ENCODE measurements at places on chromosomes 11 and 22. TPM values are rescaled to one million over a fixed set of nuclear protein-coding genes. Genes with fewer than 3 reads are reported as not detected.

OSBP2 gene
- 13.5 TPM for polyA plus RNA-seq

SERPIND1 gene
- not detected for polyA plus RNA-seq

PPFIBP2 gene
- not detected for polyA plus RNA-seq

IFTAP gene
- polyA plus RNA-seq, result 159 TPM

TRIM49 gene
- not detected for polyA plus RNA-seq

GGTLC2 gene
- polyA plus RNA-seq, result not detected

UBQLN3 gene
- not detected for polyA plus RNA-seq

RGL4 gene
- not detected for polyA plus RNA-seq

ART5 gene
- polyA plus RNA-seq, result not detected

CD3D gene
- not detected for polyA plus RNA-seq

NRGN gene
- polyA plus RNA-seq, result 0.62 TPM

CDCA5 gene
- polyA plus RNA-seq, result 1.8 TPM
